ENCODE measurements at places on chromosomes 4 and X. TPM values are rescaled to one million over a fixed set of nuclear protein-coding genes. Genes with fewer than 3 reads are reported as not detected.

ADGRL3 gene
- total RNA-seq: 0.36 TPM

MAGT1 gene
- 102 TPM for total RNA-seq

HTN3 gene
- not detected for total RNA-seq

FAM9C gene
- not detected for total RNA-seq

GC gene
- total RNA-seq: not detected

TLR10 gene
- total RNA-seq: under 0.01 TPM

MTM1 gene
- total RNA-seq: 20.1 TPM

PDZD4 gene
- not detected for total RNA-seq

FUNDC2 gene
- 39.5 TPM for total RNA-seq

AGTR2 gene
- total RNA-seq: not detected

ANK2 gene
- total RNA-seq: 8.8 TPM

BEND2 gene
- not detected for total RNA-seq

ASB11 gene
- not detected for total RNA-seq

TMSB15B gene
- total RNA-seq: 0.34 TPM

CT45A8 gene
- not detected for total RNA-seq

GRIA2 gene
- not detected for total RNA-seq

VSIG1 gene
- 0.34 TPM for total RNA-seq

KCND1 gene
- 0.93 TPM for total RNA-seq

GPR101 gene
- total RNA-seq: not detected

TIMP1 gene
- 27.7 TPM for total RNA-seq

ETDB gene
- not detected for total RNA-seq

PPARGC1A gene
- total RNA-seq: under 0.01 TPM

ASB9 gene
- total RNA-seq: not detected

FDCSP gene
- total RNA-seq: not detected

TCEAL1 gene
- 12.0 TPM for total RNA-seq

Data from nasal cavity respiratory epithelium epithelial cell of viscerocranial mucosa (primary cell).